ENCODE measurements at places on chromosomes 7 and 10.

GRCh38 chr10:98028168-98028770, 2.2 kb downstream of the CRTAC1 start:
- H3K4me1 ChIP-seq, result peaks cover 13% of the 10 kb centered on the region
- no peak overlapping the region for H3K4me3 ChIP-seq

- 0 out of 2 replicates have a peak, but pooled peaks cover 4% of the 10 kb centered on the region for H3K27me3 ChIP-seq
- H3K4me3 ChIP-seq, result no peak overlapping the region
- H3K36me3 ChIP-seq, result no peaks in the 10 kb centered on the region
- no peaks in the 10 kb centered on the region for H3K4me1 ChIP-seq
Observed at GRCh38 chr10:15448598-15448997, 77.5 kb upstream of the FAM171A1 start.

DNA sequence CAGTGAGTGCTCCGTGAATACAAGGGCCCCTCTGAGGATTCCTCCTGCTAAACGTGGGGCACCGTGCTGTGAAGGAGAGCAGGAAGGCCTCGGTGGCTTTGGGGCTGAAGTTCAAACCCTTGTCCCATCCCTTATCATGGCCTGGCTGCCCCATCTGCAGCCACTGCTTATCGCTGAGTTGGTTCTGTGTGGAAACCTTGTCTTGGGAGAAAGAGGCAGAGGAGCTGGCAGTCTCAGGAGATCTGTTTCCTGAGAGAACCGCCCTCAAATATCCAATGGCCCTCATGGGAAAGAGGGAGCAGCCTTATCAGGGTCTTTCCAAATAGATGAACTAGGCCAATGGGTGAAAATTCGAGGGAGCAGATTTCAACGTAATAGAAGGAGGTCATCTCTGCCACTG, 52.0 kb upstream of the NRF1 start:
- H3K27ac ChIP-seq, result no peak overlapping the region
- no peaks in the 10 kb centered on the region for H3K27me3 ChIP-seq
- H3K4me3 ChIP-seq, result no peak overlapping the region

DNA sequence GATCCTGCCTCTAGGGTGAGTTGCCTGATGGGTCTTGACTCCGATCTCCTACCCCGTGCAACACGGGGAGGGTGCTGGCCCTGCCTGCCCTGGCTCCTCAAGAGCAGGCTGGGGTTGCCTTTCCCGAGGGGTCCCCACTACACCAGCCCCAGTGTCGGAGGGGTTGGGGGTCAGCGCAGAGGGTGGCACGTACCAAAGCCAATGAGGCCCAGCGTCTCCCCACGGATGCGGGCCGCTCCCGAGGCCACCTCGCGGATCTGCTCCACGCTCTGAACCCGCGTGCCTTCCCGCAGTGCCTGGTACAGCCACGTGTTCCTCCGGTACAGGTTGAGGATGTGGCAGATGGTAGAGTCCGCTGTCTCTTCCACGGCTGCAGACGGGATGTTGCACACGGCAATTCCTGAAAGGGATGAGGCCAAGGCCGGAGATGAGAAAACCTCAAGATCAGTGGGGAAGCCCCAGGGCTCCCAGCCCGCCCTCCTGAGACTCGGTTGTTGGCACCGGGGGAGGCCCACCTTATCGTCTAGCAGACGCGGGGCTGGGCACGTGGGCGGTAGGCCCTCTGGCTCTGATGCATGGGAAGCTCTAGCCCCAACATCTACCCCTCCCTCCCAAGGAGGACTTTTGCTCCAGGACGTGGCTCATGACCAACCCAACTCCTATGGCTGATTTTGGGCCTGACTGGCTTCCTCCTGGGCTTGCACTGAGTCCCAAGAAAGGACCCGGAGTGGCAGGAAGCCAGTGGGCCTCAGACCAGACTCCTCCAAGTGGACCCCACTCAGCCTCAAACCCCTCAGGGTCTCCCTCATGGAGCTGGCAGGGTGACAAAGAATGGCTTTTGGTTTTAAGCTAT, 56.1 kb downstream of the ZRANB1 start:
- no peak overlapping the region for H3K4me3 ChIP-seq
- H3K4me1 ChIP-seq, result no peaks in the 10 kb centered on the region
- peaks cover 94% of the 10 kb centered on the region for H3K36me3 ChIP-seq

DNA sequence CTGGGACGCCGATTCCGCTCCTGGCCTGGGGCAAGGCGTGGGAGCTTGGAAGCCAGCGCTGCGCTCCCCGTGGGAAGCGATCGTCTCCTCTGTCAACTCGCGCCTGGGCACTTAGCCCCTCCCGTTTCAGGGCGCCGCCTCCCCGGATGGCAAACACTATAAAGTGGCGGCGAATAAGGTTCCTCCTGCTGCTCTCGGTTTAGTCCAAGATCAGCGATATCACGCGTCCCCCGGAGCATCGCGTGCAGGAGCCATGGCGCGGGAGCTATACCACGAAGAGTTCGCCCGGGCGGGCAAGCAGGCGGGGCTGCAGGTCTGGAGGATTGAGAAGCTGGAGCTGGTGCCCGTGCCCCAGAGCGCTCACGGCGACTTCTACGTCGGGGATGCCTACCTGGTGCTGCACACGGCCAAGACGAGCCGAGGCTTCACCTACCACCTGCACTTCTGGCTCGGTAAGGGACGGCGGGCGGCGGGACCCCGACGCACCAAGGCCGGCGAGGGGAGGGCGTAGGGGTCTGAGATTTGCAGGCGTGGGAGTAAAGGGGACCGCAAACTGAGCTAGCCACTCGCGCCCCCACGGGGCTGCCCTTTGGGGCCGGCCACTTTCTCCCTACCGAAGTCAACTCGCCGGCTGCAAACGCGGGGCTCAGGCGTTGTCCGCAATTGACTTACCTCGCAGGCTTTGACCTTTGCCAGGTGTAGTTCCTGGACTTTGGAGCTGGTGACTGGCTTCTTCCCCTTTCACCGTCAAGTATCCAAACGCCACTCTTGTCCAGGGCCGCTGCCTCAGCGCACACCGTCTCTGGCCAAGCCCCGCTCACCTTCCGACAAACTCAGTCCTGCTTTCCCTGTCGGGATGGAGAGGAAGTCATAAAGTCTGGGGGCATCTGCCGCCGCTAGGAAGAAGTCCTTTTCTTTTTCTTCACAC, at the start of gene SCIN:
Gene SCIN, plus strand, starts transcription at position 187 of the 928 bp plus-strand sequence. Its CDS starts 67 bp downstream, at position 254.
- H3K4me3 ChIP-seq, result peak within 1 kb of the TSS; percentile 3
- H3K36me3 ChIP-seq, result no peaks in the 10 kb centered on the region
- peaks cover 13% of the 10 kb centered on the region for H3K27me3 ChIP-seq
- no peak within 1 kb of the TSS for H3K27ac ChIP-seq

DNA sequence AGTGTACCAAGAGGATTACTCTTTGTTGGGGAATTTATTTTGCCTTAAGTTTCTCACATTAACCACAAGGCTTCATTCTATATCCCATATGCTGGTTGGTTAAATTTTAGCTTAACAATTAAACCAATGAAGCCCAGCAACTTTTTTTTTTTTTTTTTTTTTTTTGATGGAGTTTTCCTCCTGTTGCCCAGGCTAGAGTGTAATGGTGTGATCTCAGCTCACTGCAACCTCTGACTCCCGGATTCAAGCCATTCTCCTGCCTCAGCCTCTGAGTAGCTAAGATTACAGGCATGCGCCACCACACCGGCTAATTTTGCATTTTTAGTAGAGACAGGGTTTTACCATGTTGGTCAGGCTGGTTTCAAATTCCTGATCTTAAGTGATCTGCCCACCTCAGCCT, 75.0 kb upstream of the MKX start:
- H3K27me3 ChIP-seq, result no peaks in the 10 kb centered on the region
- no peak overlapping the region for H3K27ac ChIP-seq
- H3K36me3 ChIP-seq, result no peaks in the 10 kb centered on the region
- no peak overlapping the region for H3K4me3 ChIP-seq
